Ascending aorta (tissue), 2 donors: ENCODE measurements at places on chromosomes 5 and 9.

GRCh38 chr5:93407454-93407853, 173.6 kb downstream of the NR2F1-AS1 start:
- DNase-seq = no peak
- H3K27ac ChIP-seq = no peak overlapping the region
- no peaks in the 10 kb centered on the region for H3K36me3 ChIP-seq

- no peak overlapping the region for H3K4me3 ChIP-seq
- no peaks in the 10 kb centered on the region for H3K27me3 ChIP-seq
- DNase-seq = no peak
- no peak overlapping the region for H3K27ac ChIP-seq
Observed at GRCh38 chr9:116435706-116436105, 251.4 kb upstream of the TRIM32 start.

DNA sequence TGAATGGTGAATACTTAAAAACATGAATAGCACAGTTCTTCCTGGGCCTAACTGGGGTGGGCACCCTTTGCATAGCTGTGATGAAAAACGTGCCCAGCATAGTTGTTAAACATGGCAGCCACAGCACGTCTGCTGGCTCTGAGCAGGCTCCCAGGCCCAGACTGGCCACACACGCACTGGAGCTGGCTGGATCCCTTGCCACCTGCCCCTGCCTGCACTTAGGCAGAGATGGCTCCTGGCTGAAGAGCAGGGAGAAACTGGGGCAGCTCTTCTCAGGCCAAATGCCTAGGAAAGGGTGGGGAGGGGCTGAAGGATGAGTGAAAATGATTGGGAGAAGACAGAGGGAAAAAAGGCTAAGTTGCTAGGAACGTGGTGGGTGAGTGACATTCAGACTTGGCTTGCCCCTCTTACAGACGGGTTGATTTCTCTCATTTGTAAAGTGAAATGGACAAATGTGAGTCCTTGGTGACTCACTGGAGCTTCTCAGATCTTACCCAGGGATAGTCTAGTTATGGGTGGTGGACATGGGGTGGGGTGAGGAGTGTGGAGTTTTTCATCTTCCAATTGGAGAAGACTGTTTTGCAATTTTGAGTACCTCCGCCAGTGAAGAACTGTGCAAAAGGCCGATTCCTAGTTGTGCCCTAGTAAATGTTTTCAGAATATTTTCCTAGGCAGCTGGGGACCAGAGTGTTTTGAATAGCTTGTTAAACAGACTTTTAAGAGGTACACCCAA, 42.4 kb downstream of the TRIO start:
- H3K4me3 ChIP-seq = peak overlapping the region; percentile 52
- no peaks in the 10 kb centered on the region for H3K27me3 ChIP-seq
- H3K27ac ChIP-seq = peak overlapping the region; percentile 99
- peaks cover 87% of the 10 kb centered on the region for H3K4me1 ChIP-seq

DNA sequence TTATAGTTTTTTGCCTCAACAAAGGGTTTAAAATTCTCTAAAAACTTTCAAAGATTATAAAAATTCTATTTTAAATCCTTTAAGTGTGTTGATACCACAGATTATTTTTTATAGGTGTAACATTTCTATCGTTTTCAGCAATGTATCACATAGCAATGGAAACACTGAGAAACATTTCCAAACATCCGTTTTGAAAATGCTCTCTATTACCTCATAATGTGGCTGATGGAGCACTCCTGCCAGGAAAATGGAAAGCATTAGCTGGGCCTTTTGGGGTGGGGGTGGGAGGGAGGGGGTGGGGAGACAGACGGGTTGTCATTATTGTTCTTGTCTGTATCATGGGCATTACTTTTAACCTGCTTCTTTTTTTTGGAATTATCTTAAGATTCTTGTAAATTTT, 516.5 kb downstream of the ACTL7B start:
- no peak for DNase-seq
- H3K4me1 ChIP-seq = no peaks in the 10 kb centered on the region
- no peaks in the 10 kb centered on the region for H3K27me3 ChIP-seq
- H3K27ac ChIP-seq = no peak overlapping the region
- no peak overlapping the region for H3K4me3 ChIP-seq

- no peaks in the 10 kb centered on the region for H3K4me1 ChIP-seq
- DNase-seq = no peak
- peak overlapping the region; percentile 12 for H3K27ac ChIP-seq
- H3K27me3 ChIP-seq = no peaks in the 10 kb centered on the region
Observed at GRCh38 chr9:532707-533106, 308.8 kb upstream of the DMRT1 start.

GRCh38 chr5:112306956-112307355, 112.1 kb downstream of the EPB41L4A start:
- no peak for DNase-seq
- no peak overlapping the region for H3K27ac ChIP-seq
- no peaks in the 10 kb centered on the region for H3K27me3 ChIP-seq

DNA sequence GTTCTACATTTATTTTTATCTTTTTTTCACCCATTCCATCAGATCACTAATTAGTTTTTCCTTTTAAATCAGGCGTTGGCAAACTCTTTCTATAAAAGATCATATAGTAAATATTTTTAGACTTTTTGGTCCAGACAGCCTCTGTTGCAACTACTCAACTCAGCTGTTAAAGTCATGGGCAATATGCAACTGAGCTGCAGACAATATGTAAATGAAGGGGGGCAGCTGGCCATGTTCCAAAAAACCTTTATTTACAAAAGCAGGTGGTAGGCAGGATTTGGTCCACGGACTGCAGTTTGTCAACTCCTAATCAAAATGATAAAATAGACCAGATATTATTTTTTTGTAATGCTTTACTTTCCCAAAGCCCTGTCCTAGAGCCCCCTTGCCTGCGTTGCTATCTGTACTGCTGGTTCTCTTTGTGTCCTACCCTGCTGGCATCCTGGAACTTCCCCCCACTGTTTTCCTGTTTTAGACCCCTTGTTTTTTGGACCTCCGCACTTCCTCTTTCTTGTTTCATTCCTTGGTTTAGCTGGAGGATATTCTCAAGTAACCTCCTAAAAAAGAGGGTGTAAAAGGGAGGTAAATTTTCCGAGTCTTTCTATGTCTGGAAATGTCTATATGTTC, 24.7 kb upstream of the TNFSF8 start:
- DNase-seq = no peak
- no peak overlapping the region for H3K27ac ChIP-seq
- H3K4me1 ChIP-seq = no peaks in the 10 kb centered on the region
- no peaks in the 10 kb centered on the region for H3K36me3 ChIP-seq

GRCh38 chr5:138338411-138339090, 485 bp downstream of the FAM53C start:
- no peak for DNase-seq
- H3K4me1 ChIP-seq = no peaks in the 10 kb centered on the region
- H3K27ac ChIP-seq = peak overlapping the region; percentile 94
- no peaks in the 10 kb centered on the region for H3K27me3 ChIP-seq
- H3K4me3 ChIP-seq = peak overlapping the region; percentile 87
- peaks cover 16% of the 10 kb centered on the region for H3K36me3 ChIP-seq

DNA sequence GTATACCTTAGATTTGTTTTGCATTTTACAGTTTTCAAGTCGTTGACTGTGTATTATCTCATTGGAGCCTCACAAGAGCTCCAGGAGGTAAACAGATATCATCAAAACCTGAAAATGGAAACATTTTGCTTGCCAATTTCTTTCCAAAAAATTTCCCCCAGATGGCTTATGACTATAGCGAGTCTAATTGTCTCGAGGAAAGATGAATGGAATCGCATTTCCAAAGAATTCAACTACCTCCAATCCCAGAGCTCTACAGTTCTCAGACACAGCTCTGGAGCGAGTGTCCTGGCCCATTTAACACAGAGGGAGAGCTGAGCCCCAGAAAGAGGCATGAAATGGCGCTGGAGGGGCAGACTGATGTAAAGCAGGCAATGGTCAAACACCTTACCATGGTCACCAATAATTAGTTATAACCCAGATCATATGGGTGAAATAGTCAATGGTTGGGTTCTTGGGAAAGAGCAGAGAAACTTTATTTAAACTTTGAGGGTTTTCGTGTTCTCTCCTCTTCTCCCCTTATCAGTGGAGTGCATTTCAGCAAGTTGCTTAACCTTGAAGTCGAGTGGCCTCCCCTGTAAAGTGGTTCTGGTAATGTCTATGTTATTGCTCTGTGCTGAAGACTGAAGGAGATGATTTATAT, 168.2 kb downstream of the ZDHHC21 start:
- no peak for DNase-seq
- H3K27ac ChIP-seq = no peak overlapping the region
- no peak overlapping the region for H3K4me3 ChIP-seq

- H3K4me3 ChIP-seq = no peak overlapping the region
- no peaks in the 10 kb centered on the region for H3K36me3 ChIP-seq
- H3K4me1 ChIP-seq = no peaks in the 10 kb centered on the region
Observed at GRCh38 chr5:29114331-29114768, 2076.0 kb upstream of the CDH9 start.

DNA sequence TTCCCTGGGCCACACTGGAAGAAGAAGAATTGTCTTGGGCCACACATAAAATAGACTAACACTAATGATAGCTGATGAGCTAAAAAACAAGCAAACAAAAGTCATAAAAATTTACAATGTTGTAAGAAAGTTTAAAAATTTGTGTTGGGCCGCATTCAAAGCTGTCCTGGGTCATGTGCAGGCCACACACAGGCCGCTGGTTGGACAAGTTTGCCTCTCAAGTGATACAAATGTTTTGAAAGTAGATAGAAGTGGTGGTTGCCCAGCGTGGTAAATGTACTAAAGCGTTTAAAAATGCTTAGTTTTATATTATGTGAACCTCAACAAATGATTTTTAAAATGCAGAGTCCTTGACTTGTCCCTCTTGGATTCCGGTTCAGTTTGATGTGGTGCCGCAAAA, 94.9 kb upstream of the TBCA start:
- H3K27me3 ChIP-seq = no peaks in the 10 kb centered on the region
- H3K4me3 ChIP-seq = no peak overlapping the region
- H3K4me1 ChIP-seq = no peaks in the 10 kb centered on the region
- DNase-seq = no peak
- H3K36me3 ChIP-seq = no peaks in the 10 kb centered on the region
- no peak overlapping the region for H3K27ac ChIP-seq

DNA sequence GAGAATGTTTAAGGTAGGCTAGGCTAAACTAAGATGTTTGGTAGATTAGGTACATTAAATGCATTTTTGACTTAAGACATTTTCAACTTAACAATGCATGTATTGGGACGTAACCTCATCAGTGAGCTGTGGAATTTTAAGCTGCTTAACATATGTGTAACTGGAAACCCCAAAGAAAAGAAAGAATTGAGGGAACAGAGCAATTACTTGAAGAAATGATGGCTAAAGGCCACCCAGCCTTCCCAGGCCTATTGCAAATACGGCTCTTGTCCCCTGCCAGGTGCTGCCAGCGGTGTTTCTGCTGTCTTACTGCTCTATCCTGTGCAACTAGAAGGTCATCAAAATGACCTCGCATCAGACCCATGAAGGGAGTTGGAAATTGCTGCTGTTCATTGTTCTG, 52.0 kb downstream of the RICTOR start:
- DNase-seq = no peak
- H3K4me1 ChIP-seq = peaks cover 7% of the 10 kb centered on the region
- H3K27me3 ChIP-seq = no peaks in the 10 kb centered on the region
- H3K36me3 ChIP-seq = peaks cover 3% of the 10 kb centered on the region
- H3K27ac ChIP-seq = no peak overlapping the region

GRCh38 chr5:81408496-81408895, 14.6 kb upstream of the ACOT12 start:
- H3K36me3 ChIP-seq = no peaks in the 10 kb centered on the region
- H3K27ac ChIP-seq = no peak overlapping the region
- H3K4me1 ChIP-seq = no peaks in the 10 kb centered on the region

DNA sequence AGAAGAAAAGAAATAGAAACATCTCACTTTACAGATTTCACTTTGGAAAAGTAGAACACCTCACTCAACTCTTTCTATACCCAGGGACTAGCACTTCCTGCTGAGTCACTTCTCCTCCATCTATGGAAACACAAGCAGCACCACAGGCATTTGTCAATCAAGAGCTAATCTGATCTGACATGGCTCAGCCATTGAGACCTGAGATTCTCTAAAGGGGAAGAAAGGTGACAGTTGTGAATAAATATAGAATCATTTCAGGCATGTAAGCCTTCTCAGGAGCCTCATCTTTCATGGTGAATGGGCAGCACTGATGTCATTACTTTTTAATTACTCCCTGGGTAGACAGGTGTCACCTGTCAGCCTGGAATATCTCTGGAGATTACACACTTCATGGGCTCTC, 559.8 kb downstream of the HINT1 start:
- no peak overlapping the region for H3K27ac ChIP-seq
- no peaks in the 10 kb centered on the region for H3K36me3 ChIP-seq
- no peaks in the 10 kb centered on the region for H3K27me3 ChIP-seq
- H3K4me1 ChIP-seq = no peaks in the 10 kb centered on the region

GRCh38 chr9:131879181-131879910, 139.5 kb upstream of the RAPGEF1 start:
- no peaks in the 10 kb centered on the region for H3K27me3 ChIP-seq
- H3K4me3 ChIP-seq = no peak overlapping the region
- peaks cover 5% of the 10 kb centered on the region for H3K36me3 ChIP-seq
- DNase-seq = no peak
